T-helper 22 cell (primary cell): ENCODE measurements at places on chromosomes 12 and 14.

GRCh38 chr12:34223640-34224039, 201.3 kb downstream of the ALG10 start:
- DNase-seq = no peak

- no peak for DNase-seq
Measured at GRCh38 chr12:75622492-75622891, 111.1 kb upstream of the KRR1 start.

GRCh38 chr14:75280831-75281653, 2.4 kb downstream of the FOS start:
- no peak for DNase-seq

DNA sequence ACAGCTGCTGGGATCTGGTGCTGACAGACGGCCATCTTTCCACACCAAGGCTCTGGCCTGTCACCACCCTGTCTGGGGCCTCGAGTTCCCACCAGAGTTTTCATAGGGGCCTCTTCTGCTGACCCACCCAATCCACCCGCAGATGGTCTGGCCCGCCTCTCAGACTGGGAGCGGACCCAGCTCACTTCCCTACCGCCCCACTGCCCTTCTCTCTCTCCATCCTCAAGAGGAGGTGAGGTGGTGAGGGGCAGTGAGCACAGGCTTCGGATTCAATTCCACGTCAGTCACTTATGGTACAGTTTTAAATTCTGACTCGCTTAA, 12.3 kb upstream of the RPS6KL1 start:
- DNase-seq = no peak

DNA sequence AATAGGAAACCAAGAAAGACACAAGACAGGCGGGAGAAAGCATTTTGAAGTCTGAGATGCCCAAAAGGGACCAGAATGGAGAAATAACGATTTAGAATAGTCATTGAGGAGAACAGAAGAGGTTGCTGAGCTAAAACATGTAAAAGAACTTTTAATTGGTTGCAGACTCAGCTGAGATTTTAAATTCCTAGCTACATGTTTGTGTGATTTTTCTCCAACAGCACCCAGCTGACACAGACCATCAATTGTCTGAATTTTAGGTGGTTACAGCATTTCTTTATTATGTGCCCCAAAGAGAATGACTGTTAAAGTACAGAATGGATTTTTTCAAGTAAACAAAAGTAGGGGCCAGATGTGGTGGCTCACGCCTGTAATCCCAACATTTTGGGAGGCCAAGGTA, 50.3 kb downstream of the BAZ1A start:
- DNase-seq = no peak

GRCh38 chr14:91453744-91454143, 36.1 kb upstream of the CCDC88C start:
- no peak for DNase-seq

DNA sequence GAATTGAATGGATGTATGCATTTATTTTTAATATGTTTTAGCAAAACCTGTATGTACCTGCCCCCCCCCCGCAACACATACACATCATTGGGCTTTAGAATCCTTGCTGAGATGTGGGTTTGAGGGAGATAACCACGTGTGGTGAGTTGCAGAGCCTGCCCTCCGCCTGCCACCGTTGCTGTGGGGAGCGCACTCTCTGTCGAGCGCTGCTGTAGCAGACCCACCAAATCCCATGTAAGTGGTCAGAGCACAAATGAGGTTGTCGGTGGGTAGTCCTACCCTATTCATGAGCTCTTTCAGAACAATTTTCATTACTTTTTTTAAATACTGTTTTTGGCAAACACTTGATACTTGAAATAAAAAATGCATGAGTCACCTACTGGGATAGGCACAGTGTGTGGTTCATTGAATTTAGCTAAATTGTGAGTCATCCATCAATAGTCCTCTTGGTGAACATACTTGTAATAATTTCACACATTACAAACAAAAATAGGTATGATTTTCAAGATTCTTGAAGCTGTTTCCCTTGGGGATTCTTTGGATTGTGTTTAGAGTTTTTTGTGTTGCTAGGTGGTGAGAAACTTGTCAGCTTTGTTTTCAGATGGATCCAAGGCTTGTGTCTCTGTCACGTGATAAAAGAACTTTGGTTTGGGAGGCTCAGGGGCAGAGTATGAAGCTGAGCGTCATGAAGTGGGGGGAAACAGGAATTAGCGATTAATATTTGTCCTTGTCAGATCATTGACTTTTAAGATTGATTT, 107.6 kb downstream of the PTCSC3 start:
- DNase-seq = no peak

DNA sequence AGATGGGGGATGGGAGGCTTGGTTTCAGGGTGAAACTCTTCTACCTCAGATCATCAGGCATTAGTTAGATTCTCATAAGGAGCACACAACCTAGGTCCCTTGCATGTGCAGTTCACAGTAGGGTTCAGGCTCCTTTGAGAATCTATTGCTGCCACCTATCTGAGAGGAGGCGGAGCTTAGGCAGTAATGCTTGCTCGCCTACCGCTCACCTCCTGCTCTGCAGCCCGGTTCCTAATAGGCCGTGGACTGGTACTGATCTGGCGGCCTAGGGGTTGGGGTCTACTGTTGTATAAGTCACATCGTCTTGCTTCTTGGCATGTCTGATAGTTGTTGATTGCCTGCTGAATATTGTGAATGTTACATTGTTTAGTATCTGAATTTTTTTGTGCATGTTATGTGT, 12.2 kb downstream of the SCYL2 start:
- DNase-seq = no peak

GRCh38 chr12:56518570-56518969, 3.0 kb upstream of the RBMS2 start:
- no peak for DNase-seq

DNA sequence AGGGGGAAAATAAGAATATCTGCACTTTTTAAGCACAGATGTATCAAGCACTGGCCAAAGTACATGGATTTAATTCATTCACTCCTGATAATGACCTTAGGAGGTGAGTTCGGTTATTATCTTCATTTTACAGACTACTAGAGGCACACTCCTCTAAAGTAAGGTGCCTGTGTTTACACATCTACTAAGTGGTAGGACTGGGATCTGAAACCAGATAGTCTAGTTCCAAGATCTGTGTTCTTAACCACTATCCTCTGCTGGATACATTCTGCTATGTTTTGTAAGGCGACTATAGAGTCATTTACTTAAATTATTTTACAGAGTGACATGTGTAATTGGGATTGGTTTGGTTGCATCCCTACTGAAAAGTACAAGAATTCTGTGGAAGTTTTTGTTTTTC, 175.3 kb downstream of the ESR2 start:
- DNase-seq = no peak

DNA sequence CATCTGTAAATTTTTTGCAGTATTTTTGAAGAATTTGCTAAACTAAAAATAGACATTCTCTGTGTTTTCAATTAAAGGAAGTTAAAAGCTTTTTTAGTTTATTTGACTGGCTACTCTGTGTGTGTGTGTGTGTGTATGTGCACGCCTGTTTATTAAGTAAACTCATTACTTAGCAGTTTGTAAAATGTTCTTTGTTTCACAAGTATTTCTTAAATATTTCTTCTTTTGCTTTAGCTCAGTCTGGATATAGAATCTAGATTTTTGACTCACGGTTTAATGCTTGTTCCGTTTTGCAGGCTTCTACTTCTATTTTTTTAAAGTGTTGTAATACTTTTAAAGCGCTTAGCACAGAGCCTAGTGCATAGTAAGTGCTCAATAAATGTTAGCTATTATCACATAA, 46.5 kb upstream of the KCNMB4 start:
- DNase-seq = no peak

- no peak for DNase-seq
Measured at GRCh38 chr12:112005419-112006395, 7.3 kb downstream of the TMEM116 start.

GRCh38 chr12:114045349-114045748, 79.2 kb upstream of the RBM19 start:
- DNase-seq = no peak

DNA sequence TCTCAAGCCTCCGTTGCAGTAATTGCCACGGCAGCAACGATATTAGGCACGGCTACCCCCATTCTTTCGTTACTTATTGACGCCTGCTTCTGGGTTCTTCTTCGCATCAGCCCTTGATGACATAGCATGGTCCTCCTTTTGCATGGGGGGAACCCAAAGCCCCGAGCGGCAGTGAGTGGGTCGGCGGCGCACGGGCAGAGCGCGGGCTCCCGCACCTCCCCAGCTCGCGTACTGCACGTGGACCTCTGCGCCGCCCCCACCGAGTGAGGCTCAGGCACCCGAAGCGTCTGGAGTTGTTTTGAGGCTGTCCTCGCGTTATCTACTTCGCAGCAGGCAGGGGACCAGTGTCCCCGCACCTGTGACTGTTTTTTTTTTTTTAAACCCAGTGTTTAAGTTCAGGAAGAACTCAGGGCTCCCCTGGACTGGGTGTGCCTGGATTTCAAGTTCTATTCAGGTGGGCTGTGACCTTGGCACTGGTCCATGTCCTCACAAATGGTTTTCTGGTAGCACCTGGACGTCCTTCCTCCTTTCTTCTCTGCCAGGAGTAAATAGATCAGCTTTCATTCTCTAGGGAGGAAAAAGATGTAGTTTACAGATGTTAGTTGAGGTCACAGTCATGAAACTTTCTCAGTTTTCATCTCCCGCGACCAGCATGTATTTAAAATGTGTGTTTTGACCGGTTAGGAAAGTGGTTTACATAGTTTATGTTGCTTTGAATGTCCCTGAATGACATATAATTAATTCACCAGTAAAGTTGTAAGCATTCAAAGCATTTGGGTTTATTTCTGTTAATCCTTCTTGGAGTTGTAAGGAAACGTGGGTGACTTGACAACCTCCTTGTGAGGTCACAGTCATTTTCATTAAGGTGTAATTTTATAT, 1.4 kb upstream of the FOXN4 start:
- no peak for DNase-seq
